AG20443 (cell line): ENCODE measurements at places on chromosomes 13 and 19.

GRCh38 chr13:109406376-109406992, 379.9 kb downstream of the IRS2 start:
- no peak for DNase-seq

- no peak for DNase-seq
Measured at GRCh38 chr13:113499936-113500335, 9.4 kb upstream of the DCUN1D2 start.

DNA sequence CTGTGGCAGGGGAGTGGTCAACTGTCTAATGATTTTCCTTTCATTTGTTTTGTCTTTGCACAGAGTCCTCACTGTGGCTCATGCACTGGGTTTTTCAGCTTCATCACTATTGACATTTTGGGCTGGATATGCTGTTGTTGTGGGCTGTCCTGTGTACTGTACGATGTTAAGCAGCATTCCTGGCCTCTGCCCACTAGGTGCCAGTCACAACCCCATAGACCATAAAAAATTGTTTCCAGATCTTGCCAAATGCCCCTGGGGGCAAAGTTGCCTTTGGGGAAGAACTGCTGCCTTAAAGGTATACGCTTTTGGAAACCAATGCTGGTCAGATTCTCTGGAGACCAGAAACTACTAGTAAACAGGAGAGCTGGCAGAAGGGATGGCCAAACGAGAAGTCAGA, 310.4 kb downstream of the SPRY2 start:
- DNase-seq: no peak

DNA sequence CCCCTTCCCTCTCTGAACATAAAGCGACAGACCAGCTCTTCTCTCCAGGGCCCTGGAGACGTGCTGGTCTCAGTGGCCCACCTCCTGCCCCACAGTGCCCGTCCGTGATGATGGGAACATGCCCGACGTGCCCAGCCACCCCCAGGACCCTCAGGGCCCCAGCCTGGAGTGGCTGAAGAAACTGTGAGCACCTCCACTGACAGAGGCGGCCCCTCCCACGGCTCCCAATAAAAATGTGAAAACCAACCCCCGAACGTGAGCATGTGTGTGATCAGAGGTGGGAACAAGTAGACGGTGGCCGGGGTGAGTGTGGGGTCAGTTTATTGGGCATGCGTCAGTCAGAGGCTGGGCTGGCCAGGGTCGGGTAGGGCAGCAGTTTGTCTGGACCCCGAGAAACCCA, 4.1 kb downstream of the NDUFA3 start:
- DNase-seq: no peak

- DNase-seq: no peak
Measured at GRCh38 chr13:28423010-28423409, 71.9 kb downstream of the FLT1 start.

DNA sequence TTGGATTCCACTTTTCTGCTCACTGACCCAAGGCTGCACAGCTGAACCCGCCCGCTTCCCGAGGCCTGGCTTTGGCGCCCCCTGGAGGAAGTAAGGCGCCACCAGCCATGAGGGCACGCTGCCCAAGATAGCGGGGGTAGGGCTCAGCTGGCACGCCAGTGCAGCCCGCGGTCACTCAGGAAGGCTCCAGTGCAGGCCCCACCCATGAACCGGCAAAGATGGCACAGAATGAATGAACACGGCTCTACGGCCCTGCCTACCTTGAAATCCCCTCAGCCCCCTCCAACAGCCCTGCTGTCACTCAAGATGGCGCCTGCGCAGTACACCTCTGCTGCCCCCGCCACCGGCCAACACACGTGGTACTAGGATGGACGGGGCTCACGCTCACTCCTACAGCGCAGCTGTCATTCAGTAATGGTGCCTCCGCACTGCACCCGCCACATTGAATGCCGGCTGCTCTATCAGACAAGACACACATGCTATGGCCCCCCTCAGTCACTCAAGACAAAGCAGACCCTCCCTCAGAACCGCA, 3.0 kb downstream of the PEG3 start:
- DNase-seq: no peak

GRCh38 chr19:32627714-32628270, 46.8 kb downstream of the PDCD5 start:
- no peak for DNase-seq

DNA sequence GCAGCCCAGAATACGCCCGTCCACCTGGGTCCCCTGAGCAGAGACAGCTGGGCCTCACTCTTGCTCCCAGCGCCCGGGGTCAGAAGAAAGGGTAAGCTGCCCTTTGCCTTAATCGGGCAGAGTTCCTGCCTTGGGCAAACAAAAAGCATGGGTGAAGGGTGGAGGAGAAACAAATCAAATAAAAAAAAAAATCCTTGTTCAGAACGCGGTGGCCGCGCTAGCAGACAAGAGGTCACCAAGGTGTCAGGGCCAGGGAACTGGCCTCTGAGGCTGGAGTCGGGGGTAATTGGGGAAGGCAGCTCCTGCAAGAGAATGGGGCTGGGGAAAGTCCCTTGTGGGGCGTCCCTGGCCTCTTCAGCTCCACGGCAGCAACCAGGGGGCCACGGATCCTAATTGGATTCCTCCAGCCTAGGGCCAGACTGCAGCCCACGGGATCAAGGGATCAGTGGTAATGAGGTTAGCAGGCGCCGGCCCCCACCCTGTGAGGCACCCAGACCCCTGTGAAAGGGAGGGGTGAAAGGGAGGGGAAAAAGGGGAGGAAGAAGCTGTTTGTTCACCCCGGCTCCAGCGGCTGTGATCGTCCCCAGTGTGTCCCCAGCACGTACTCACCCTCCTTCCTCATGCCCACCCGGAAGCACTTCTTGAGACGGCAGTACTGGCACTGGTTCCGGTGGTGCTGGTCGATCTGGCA, 5.5 kb downstream of the NR2F6 start:
- no peak for DNase-seq

GRCh38 chr19:47414469-47414868, 4.9 kb downstream of the MEIS3 start:
- no peak for DNase-seq

GRCh38 chr13:97381189-97381588, 52.8 kb upstream of the RAP2A start:
- DNase-seq: no peak

- DNase-seq: no peak
Measured at GRCh38 chr13:58190577-58190976, 559.0 kb downstream of the PCDH17 start.

DNA sequence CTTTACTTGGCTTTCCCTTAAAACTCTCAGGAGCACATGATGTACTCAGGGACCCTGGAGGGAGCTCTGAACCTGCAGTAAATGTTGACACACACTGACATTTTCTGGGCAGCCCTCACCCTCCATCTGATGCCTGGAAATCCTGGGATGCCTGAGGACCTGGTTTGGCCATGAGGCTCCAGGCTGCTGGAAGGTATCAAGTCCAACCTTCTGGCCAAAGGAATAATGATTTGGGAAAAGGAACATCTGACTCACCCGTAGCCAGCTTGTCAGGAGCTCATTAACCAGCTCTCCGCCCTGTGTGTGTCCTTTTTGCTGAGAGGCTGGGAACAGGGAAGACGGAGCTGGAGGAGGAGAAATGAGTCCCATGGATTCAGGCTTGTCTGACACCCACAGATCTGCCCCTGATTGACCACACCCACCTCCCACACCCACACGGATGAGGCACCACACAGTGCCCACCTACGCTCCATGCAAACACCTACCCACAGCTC, 10.3 kb downstream of the ZNF558 start:
- no peak for DNase-seq

GRCh38 chr19:17775245-17775927, 19.6 kb upstream of the B3GNT3 start:
- peak; percentile 63 for DNase-seq

- DNase-seq: no peak
Measured at GRCh38 chr13:36163809-36164308, 32.7 kb upstream of the DCLK1 start.

DNA sequence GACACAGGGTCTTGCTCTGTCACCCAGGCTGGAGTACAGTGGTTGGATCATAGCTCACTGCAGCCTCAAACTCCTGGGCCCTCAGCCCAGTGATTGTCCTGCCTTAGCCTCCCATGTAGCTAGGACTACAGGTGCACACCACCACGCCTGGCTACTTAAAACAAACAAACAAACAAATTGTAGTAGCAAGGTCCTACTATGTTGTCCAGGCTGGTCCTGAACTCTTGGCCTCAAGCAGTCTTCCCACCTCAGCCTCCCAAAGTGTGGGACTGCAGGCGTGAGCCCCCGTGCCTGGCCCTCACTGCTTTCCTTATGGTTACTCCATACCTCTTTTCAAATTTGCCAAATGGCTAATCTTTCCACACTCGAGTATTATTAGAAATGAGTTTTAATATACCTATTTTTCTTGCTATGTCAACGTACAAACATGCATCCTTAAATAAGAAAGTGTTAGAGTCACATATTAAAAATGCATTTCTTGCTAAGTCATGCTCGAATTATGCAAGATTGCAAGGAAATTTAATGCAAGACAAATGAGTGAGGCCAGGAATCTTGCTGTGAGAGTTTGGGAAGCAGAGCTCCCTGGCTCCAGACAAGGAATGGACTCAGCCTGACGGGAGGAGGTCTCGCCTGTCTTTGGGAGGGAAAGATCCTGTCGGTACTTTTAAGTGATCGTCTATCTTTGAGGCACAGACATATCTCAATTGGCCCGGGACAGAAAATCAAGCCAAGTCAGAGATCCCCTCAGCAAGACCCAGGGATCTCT, 39.4 kb downstream of the RFX2 start:
- DNase-seq: peak; percentile 82

GRCh38 chr19:31261603-31262212, 87.5 kb downstream of the TSHZ3 start:
- no peak for DNase-seq
